Immature natural killer cell (primary cell): ENCODE measurements at places on chromosomes 6 and 20. TPM values are rescaled to one million over a fixed set of nuclear protein-coding genes. Genes with fewer than 3 reads are reported as not detected.

DNA sequence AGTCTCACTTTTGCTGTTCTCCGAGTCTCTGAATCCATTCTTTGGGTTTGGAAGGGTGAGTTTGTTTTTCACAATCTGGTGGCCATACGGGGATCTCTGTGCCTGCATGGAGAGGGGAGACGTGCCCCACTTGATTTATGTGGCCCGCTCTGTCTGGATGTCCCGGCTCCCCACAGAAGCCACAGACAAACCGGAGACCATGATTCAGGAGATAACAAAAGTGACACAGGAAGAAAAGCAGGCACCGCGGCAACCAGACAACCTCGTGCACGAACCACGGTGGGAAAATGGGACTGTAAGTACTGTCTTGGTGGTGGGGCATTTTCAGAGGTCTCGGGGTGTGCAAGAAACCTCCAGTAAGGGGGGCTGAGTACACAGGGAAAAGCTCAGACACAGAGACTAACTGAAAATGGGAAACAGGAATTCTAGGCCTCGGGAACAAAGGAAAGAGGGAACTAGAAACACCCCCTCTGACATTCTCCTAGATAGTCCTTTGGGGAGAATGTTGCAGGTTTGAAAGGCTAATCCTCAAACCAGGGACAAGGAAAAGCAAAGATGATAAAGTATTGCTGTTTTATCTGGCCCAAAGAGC is 22.1 kb upstream of the ZNF318 start:
- H3K27me3 ChIP-seq = peaks cover 48% of the 10 kb centered on the region
- H3K27ac ChIP-seq = peak overlapping the region; percentile 90
- H3K36me3 ChIP-seq = no peaks in the 10 kb centered on the region
- H3K4me1 ChIP-seq = peaks cover 42% of the 10 kb centered on the region

RSPH4A gene
- polyA plus RNA-seq = not detected

ZC2HC1B gene
- not detected for polyA plus RNA-seq

DNA sequence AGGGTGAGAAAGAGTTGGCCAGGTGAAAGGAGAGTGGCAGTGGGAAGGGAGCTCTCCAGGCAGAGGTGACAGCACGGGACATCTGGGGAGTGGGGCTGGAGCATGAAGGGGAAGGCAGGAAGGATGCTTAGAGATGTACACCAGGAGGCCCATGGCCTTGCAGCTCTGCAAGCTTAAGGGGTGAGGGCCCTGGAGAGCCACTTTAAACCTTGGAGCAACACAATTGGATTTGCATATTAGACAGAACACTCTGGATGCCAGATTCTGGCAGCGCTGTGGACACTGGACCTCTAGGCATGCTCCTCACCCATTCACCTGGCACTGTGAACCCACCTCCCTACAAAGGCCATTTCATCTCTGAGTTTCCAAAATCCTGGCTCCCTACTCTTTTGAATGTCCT is 3.7 kb upstream of the CD40 start:
- H3K4me3 ChIP-seq = no peak overlapping the region
- H3K27me3 ChIP-seq = peaks cover 4% of the 10 kb centered on the region
- H3K27ac ChIP-seq = no peak overlapping the region
- no peak for DNase-seq

DNA sequence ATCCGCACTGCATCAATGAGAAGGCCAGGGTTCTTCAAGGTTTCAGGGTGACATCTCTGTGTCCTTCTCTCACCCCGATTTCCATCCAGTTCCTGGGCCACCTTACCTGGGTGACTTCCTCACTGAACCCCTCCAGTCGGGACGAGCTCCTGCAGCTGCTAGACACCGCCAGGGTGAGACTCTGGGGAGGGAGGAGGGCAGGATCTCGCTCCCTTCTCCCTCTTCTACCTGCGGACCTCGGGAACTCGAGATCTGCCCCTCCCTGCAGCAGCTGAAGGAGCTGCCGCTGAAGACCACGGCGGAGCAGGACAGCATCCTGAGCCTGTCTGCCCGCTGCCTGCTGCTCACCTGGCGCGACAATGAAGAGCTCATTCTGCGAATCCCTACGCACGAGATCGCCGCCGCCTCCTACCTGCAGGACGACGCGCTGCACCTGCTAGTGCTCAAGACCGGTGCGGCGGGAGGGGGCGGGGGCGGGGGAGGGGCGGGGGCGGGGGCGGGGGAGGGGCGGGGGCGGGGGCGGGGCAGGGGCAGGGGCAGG is 7.5 kb downstream of the CCM2L start:
- no peaks in the 10 kb centered on the region for H3K36me3 ChIP-seq
- no peak overlapping the region for H3K27ac ChIP-seq
- peaks cover 18% of the 10 kb centered on the region for H3K4me1 ChIP-seq
- H3K27me3 ChIP-seq = peaks cover 32% of the 10 kb centered on the region

PHACTR1 gene
- polyA plus RNA-seq = 0.43 TPM

ARFGEF3 gene
- 0.03 TPM for polyA plus RNA-seq
